Astrocyte of the cerebellum (primary cell): ENCODE measurements at places on chromosomes 3 and 15.

- no peak for DNase-seq
Observed at GRCh38 chr15:61807281-61807929, 252.8 kb downstream of the VPS13C start.

- no peak for DNase-seq
Observed at GRCh38 chr15:81914734-81915256, 131.0 kb downstream of the MEX3B start.

GRCh38 chr3:124144035-124144814 lies 152.3 kb upstream of the ROPN1 start:
- no peak for DNase-seq

DNA sequence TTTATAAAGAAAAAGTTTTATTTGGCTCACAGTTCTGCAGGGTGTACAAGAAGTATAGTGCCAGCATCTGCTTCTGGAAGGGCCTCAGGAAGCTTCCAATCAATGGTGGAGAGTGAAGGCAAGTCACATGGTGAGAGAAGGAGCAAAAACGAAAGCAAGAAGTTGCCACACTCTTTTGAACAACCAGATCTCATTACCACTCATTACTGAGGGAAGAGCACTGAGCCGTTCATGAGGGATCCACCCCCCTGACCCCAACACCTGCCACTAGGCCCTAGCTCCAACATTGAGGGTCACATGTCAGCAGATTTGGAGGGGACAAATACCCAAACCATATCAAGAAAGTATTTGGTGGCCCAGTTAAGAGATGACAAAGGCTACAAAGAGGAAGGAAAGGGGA lies 239.3 kb upstream of the UBE2E1 start:
- no peak for DNase-seq

DNA sequence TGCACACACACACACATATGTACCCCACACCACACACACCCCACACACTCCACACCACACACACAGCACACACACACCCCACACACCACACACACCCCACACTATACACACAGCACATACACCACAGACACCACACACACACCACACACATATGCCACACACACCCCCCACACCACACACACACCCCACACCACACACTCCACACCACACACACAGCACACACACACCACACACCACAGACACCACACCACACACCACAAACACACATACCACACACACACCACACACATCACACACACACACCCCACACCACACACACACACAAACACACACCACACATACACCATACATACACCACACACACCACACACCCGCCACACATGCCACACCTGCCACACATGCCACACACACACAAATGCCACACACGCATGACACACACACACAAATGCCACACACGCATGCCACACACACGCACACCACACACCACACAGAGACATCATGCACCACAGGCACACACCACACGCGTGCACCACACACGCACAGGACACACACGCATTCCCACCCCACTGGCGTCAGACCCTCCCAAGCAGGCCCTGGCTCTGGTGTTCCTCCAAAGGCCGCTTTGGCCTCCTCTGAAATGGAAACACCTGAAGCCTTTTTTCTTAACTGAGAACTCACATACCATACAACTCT lies 15.7 kb downstream of the CHST13 start:
- DNase-seq = no peak

- DNase-seq = no peak
Observed at GRCh38 chr3:128435058-128435457, 31.6 kb downstream of the DNAJB8 start.

GRCh38 chr15:80861731-80862170 lies 82.6 kb downstream of the CEMIP start:
- DNase-seq = no peak

GRCh38 chr3:114318295-114318694 lies 24.5 kb downstream of the TIGIT start:
- DNase-seq = no peak

- DNase-seq = no peak
Observed at GRCh38 chr3:174251681-174252080, 607.5 kb upstream of the NAALADL2 start.

DNA sequence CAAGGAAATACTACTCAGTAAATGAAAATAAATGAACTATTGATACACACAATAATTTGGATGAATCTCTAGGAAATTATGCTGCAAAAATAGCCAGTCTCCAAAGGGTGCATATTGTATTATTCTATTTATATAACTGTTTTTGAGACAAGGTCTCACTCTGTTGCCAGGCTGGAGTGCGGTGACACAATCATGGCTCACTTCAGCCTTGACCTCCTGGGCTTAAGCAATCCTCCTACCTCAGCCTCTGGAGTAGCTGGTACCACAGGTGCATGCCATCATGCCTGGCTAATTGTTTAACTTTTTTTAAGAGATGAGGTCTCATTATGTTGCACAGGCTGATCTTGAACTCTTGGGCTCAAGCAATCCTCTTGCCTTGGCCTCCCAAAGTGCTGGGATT lies 12.5 kb downstream of the KLHDC8B start:
- no peak for DNase-seq

DNA sequence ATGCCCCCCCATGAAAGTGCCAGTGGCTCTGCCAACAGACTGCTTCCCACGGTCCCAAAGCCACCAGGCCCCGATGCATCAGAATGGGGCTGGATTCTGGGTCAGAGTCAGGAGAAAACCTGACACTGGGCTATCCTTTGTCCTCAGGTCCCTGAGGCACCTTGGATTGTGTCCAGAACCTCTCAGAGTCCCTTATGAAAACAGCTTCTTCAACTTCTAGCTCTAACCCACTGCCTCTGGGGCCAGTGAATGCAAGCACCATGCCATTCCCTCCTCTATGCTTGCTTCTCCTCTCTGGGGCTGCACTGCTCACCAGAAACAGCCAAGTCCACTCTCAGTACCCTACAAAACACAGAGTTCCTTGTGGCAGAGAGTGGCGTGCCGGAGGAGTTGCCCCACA lies 9.9 kb downstream of the CRABP1 start:
- DNase-seq = no peak

- peak; percentile 55 for DNase-seq
Observed at GRCh38 chr3:10365791-10366190, 44.9 kb upstream of the SEC13 start.

GRCh38 chr3:182323898-182324297 lies 469.4 kb upstream of the ATP11B start:
- no peak for DNase-seq

DNA sequence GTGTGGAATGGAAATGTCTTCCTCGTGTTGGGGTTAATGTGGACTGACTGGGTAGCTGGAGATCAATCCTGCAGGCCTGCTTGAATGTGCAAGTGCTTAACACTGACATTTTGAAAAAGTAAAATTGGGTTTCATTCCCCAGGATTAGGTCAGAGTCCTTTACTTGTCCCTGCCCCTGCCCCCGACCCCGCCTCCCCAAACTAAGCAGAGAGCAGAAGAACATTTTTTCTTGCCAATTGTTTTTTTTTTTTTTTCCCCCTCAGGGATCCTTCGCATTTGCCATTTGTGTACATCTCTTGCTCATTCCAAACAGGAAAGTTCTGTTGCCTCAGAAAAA lies 147.0 kb upstream of the NR2F2 start:
- no peak for DNase-seq

- DNase-seq = no peak
Observed at GRCh38 chr15:43132830-43133429, 456 bp upstream of the TMEM62 start.
